Left kidney (tissue), 8 donors: ENCODE measurements at places on chromosomes 1 and 21. TPM values are rescaled to one million over a fixed set of nuclear protein-coding genes. Genes with fewer than 3 reads are reported as not detected.
A peak's percentile ranks its signal among the peaks of the same experiment; 100 is the strongest.

IPO13 gene
- polyA plus RNA-seq: 42.5 TPM

BRDT gene
- polyA plus RNA-seq: not detected

CASZ1 gene
- 18.0 TPM for polyA plus RNA-seq

SELE gene
- polyA plus RNA-seq: 0.52 TPM

GRCh38 chr1:169724168-169724567 lies 9.7 kb downstream of the SELE start:
- DNase-seq: no peak

GRCh38 chr1:205227584-205228013 lies at the start of gene TMCC2:
TMCC2 (plus strand) TSS chr1:205227946; CDS start chr1:205228565, 619 bp downstream.
- DNase-seq: peak; percentile 91

DNA sequence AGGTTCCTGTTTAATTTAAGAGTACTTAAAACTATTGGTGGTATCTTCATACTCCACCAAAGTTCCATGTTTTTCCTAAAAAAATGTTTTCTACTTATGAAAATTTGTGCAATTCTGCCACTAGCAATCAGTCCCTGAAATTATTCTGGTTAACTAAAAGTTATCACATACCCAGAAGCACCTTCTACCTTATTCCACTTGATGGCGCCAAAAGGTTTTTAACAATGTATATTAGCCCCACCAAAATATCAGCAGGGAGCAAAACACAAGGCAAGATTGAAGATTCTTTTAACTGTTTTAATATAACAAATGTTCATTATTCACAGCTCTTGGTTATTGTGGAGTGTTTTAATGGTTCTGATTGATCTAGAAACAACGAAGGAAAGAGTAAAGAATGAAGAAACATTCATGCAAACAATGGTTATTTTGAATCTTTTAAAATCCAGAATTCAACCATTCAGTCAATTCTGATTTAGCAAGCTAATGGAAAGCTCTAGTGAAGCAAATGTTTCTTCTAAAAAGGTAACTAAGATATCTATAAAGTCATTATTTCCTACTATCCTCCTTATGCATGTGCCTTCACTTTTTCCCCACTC lies 67.2 kb downstream of the TTLL7 start:
- DNase-seq: peak; percentile 53

DNA sequence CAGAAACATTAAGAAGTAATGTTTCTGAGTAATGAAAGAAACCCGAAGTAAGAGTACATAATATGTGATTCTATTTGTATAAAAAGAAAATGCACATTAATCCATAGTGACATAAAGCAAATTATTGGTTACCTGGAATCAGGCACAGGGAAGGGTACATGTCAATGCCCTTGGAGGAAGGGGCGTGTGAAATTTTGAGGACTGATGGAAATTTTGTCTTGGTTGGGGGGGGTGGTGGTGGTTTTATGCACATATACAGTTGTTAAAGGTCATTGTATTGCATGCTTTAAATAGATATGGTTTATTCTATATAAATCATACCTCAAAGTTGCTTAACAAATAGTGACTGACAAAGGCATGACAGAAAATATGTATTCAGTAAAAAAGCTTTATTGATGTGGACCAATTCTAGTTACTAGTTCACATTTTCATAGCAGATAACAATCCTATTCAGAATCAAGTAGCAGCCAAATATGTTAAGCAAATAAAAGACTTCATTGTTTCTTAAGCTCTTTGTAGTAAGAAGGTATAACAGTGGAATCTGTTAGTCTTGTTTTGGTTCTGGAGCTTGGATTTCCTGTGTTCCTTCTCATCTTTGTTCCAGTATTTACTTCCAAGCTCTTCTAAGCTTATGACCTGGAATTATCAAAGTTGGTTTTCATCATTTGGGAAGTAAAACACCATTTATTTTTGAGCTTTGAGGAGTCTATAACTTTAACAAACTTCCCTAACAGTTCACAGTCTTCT lies 15.1 kb downstream of the BACH1 start:
- no peak for DNase-seq
